ENCODE measurements at places on chromosomes 2 and 18. TPM values are rescaled to one million over a fixed set of nuclear protein-coding genes. Genes with fewer than 3 reads are reported as not detected.

DNA sequence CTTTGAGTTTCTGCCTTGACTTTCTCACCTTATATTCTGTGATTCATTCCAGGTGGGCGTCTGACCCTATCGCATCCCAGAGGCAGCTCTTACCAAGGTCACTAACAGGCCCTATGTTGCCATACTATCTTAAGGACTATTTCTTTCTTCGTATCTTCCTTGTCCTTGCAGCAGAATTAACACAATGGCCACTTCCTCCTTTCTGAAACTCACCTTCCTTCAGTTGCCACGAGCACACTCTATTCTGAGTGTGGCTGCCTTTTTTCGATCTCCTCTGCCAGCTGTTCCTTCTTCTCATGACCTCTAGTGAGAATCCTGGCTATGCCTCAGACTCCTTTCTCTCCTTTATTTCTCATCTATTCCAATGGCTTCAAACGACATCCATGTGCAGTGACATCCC, 160.4 kb upstream of the CCDC195 start:
- DNase-seq: no peak

GRCh38 chr18:33440060-33441043, at the start of gene CCDC178:
Gene CCDC178, minus strand, starts transcription at chr18:33440721. Its CDS starts 28,633 bp downstream, at chr18:33412088.
- DNase-seq: no peak

DNA sequence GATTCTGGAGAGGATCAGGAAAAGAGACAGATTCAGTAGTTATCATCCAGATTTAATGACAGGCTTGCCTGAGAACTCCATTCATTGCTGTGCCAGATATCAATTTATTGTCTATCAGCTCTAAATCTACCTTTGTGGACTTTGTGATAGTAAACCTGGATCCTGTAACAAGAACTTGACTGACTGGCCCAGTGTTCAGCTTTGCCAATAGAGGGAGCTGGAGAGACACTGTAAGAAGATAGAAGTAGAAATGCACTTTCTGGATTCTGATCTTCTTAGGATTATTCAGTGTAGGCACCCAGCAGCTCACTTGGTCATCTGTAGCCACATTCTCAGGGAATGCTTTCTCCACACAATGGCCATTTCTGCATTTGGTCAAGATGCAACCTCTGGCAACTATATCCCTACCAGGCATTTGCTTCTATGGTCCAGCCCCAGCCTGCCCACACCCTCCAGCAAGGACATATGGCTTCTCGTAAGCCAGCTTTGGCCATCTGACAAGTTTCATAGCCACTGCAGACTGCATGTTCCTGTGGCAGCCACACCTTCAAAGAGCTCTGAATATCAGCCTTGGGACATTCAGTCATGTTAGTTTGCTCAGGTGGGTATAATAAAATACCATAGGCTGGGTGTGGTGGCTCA, 6.1 kb upstream of the SERPINB8 start:
- DNase-seq: no peak

GRCh38 chr18:59990121-59990823, 90.5 kb downstream of the PMAIP1 start:
- no peak for DNase-seq

GRCh38 chr18:7221424-7222155, 9.3 kb upstream of the LRRC30 start:
- DNase-seq: no peak

GRCh38 chr2:78757191-78757590, 268.3 kb upstream of the REG3G start:
- no peak for DNase-seq

DNA sequence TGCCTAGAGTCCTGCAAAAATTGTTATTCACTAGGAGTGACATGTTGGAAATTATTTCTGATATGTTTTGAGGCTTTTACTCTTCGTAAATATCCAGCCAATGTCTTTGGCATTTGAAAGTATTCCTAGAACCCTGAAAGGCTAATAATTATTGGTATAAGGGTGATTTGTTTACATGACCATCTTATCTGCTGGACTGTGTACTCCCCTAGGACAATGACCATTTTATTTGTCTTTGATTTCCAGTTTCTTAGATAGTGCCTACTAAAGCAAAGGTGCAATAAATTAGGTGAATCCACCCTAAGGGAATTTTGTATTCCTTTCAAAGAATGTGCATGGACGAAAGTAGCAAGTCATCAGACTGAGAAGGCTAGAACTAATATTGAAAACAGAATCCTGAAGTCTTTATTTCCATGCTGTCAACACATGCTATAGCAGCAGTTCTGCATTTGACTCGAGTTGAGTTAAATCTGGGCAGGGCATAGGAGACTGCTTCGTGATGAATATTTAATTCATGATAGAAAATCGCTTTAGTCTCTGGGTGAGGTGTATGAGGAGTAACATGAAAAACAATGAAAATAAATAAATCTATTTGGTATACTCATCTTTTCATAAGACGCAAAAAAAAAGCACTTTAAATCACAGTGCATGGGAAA, 235.7 kb downstream of the GPD2 start:
- no peak for DNase-seq

GRCh38 chr2:88067598-88067997, at the start of gene SMYD1:
Gene SMYD1, plus strand, starts transcription at chr2:88067825. Its CDS starts 40 bp downstream, at chr2:88067865.
- no peak for DNase-seq

GRCh38 chr2:47429795-47430194, 26.8 kb downstream of the MSH2 start:
- no peak for DNase-seq

GRCh38 chr2:28568533-28568932, 72.7 kb downstream of the PLB1 start:
- DNase-seq: no peak

Gene ABCG8
- total RNA-seq: not detected

Gene STPG4
- total RNA-seq: not detected

Gene OXER1
- 2.3 TPM for total RNA-seq

Gene CYP26B1
- total RNA-seq: 83.3 TPM

Gene TTN
- total RNA-seq: 0.21 TPM

Gene ZNF892
- 1.6 TPM for total RNA-seq

Gene SLC16A14
- total RNA-seq: 18.2 TPM

Gene MGAT4A
- 13.2 TPM for total RNA-seq

Gene TEX44
- not detected for total RNA-seq

Gene RAX
- total RNA-seq: not detected

Gene SMYD5
- 20.9 TPM for total RNA-seq

Gene VWA3B
- not detected for total RNA-seq

Gene FBLN7
- total RNA-seq: 5.8 TPM

Gene GAREM1
- 56.2 TPM for total RNA-seq

Gene DSG2
- total RNA-seq: 35.4 TPM
